Aortic smooth muscle cell (primary cell): ENCODE measurements at places on chromosomes 16 and 17. TPM values are rescaled to one million over a fixed set of nuclear protein-coding genes. Genes with fewer than 3 reads are reported as not detected.

The MT2A gene
- 56.0 and 84.2 TPM in 2 replicates for total RNA-seq

The VASN gene
- 88.0 and 101 TPM in 2 replicates for total RNA-seq

The LPCAT2 gene
- 8.2 and 18.9 TPM in 2 replicates for total RNA-seq

The DNAH17 gene
- not detected in 2 replicates for total RNA-seq

The DRC3 gene
- total RNA-seq, result 0.66 and 0.81 TPM in 2 replicates

The FBXL16 gene
- total RNA-seq, result 0.06 and 0.13 TPM in 2 replicates

The SHBG gene
- 0.26 and 0.50 TPM in 2 replicates for total RNA-seq

The VEZF1 gene
- total RNA-seq, result 29.7 and 36.7 TPM in 2 replicates

The TP53TG3B gene
- total RNA-seq, result not detected in 2 replicates

The PLCG2 gene
- total RNA-seq, result 0.12 and 0.40 TPM in 2 replicates

The GPR179 gene
- total RNA-seq, result under 0.01 TPM in 1 of 2 replicates, not detected in the other

The CLEC10A gene
- total RNA-seq, result 0.19 TPM in 1 of 2 replicates, not detected in the other

The ABCC12 gene
- total RNA-seq, result not detected in 2 replicates

The SLC5A10 gene
- under 0.01 TPM in 1 of 2 replicates, not detected in the other for total RNA-seq

The SLFN14 gene
- not detected in 2 replicates for total RNA-seq

The C1QTNF8 gene
- total RNA-seq, result 0.06 and 0.13 TPM in 2 replicates

The ZNF75A gene
- 20.5 and 25.7 TPM in 2 replicates for total RNA-seq

The CCDC144A gene
- 3.0 and 4.2 TPM in 2 replicates for total RNA-seq

The TMIGD1 gene
- not detected in 2 replicates for total RNA-seq
